ENCODE measurements at places on chromosomes 7 and 10.

- DNase-seq: no peak
Observed at GRCh38 chr7:20730611-20731010, 56.1 kb downstream of the SP8 start.

DNA sequence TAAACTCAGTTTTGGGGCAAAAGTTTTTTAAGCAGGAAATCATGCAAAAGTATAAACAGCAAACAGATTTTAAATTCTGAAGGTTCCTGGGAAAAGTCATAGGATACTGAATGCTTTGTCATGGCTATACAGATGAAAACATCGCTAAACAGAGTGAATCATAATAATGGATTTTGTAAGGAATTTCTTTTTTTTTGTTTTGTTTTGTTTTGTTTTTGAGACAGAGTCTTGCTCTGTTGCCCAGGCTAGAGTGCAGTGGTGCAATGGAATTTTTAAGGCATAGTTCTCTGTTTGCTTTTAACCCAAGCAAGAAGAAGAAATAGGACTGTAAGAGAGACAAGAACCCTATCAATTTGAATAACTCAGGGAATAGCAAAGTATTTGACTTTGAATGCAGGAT lies 285.3 kb downstream of the NRG3 start:
- DNase-seq: no peak

DNA sequence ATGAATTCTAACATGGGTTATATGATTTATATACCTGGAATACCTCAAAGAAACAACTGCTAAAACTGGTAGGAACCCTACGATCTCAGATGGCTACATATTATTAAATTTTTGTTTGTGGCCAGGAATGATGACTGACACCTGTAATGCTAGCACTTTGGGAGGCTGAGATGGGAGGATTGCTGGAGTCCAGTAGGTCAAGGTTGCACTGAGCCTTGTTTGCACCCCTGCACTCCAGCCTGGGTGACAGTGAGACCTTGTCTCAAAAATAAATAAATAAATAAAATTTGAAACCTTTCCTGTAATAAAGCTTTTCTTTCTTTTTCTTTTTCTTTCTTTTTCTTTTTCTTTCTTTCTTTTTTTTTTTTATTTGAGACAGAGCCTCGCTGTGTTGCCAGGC lies 61.2 kb downstream of the MPLKIP start:
- no peak for DNase-seq

- no peak for DNase-seq
Observed at GRCh38 chr10:93879273-93879672, 14.5 kb upstream of the SLC35G1 start.

- DNase-seq: no peak
Observed at GRCh38 chr7:151503902-151504714, 15.6 kb downstream of the RHEB start.

DNA sequence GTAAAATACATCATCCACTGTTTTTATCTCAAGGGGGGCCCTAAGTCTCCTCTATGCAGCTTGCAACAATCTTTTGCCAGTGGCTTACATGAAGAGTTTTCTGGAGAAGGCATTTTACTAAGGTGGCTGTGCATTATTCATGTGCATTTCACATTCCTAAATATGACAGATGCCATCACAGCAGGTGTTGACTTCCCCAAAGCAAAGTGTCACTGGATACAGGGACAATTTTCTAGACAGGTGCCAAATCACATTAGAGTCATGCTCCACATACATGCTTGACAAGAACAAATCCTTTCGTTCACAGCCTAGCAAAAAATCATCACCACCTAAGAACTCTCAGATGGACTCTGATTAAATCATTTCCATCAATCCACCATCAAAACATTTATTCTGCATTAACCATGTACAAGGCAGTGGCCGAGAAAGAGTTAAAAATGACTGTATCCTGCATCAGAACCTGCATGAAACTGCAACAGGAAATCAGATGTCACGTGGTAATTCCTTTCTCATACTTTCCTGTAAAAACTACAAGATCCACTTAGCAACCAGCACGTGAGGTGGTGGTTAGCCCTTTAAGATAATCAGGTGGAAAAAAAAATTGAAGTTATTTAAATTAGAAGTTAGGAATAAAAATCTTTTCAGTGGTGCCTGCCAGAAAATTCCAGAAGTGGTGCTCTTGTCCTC lies 88.2 kb upstream of the AFAP1L2 start:
- DNase-seq: peak; percentile 40

DNA sequence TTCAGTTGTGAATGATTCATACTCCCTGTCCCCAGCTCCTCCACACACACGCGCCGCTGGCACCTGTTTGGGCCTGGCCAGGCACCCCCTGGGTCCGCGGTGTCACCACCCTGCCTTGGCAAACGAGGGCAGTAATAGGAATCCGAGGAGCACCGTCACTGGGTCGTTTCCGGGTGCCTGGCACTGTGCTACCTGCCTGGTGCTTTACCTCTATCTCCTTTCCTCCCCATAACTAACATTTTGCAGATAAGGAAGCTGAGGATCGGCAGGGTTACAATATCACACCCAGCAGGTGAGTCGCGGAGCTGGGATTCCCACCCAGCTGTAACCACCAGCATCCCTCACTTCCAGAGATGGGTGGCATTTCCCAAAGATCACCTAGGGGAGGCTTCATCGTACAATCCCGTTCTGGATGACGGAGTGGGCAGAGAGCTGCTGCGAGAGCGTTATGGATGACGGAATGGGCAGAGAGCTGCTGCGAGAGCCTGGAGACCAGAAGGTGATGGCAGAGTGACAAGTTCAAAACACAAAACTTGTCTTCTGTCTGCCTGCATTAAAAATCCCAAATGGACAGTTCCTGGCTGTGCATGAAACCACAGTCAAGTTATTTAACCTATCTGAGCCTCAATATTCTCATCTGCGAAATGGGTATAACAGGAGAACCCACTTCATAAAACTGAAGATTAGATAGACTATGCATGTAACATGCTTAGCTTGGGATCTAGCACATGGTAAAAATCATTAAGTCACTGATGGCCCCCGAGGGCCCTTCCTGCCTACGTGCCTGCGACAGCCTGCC lies 1.1 kb upstream of the HSPA12A start:
- DNase-seq: no peak

- no peak for DNase-seq
Observed at GRCh38 chr10:132449051-132449810, 52.2 kb downstream of the PWWP2B start.

DNA sequence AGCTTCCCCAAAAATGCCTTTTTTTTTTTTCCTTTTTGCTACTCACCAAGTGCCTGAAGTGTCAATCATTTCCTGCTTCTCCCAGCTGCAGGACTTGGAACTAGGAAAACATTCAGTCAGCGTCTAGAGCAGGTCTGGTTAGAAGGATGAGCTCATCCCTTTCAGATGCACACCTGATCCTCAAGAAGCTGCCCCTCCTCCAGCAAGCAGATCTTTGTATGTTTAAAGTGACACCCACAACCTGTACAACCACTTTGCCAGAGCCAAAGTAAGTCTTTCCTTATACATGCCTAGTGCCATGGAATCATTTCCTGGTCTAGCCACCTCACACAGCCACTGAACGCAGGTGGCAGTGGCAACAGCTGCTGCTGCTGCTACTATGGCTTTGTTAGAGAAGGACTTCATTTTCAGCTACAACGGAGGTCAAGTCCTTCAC lies 10.4 kb upstream of the USP54 start:
- DNase-seq: no peak

Measured in stimulated activated CD4-positive, alpha-beta T cell treated with anti-CD3 and anti-CD28 coated beads, Interleukin-4, amount 100 ng/mL, for 24 hours (primary cell).